T follicular helper cell (primary cell): ENCODE measurements at places on chromosomes 6 and 20.

- DNase-seq = no peak
These were observed 27.0 kb upstream of the PTGIS start for GRCh38 chr20:49594931-49595315.

- peak; percentile 5 for DNase-seq
These were observed 39.6 kb downstream of the SLC23A2 start for GRCh38 chr20:4961746-4962145.

GRCh38 chr6:35081426-35081851 lies 59.7 kb downstream of the TCP11 start:
- no peak for DNase-seq

DNA sequence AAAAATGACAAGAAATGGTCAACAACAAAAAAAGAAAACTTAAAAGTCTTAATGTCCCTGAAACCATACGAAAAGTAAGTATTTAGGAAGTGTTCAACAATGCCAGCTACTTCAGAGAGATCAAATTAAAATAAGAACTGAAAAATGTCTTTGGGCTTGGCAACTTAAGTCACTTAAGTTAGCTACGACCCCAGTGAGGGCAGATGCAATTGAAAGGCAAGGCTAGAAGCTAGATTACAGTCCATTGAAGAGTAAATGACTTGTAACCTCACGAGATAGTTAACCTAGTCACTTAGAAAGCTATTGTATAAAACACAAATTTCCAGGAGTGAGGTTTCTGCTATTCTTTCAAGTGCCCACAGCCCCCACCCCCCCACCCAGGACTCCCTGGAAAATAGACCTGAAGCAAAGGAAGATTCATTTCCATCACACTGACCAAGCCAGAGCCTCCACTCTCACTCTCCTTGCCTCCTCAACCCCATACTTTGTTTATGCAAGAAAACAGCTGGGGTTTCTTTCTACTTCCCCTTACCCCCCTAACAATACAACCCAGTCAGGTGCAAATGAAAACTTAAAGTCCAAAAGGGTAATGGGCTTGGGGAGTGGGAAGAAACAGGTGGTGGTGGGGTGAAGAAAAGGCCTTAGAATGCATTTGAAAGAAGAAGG lies 14.6 kb downstream of the RTN4IP1 start:
- DNase-seq = no peak

DNA sequence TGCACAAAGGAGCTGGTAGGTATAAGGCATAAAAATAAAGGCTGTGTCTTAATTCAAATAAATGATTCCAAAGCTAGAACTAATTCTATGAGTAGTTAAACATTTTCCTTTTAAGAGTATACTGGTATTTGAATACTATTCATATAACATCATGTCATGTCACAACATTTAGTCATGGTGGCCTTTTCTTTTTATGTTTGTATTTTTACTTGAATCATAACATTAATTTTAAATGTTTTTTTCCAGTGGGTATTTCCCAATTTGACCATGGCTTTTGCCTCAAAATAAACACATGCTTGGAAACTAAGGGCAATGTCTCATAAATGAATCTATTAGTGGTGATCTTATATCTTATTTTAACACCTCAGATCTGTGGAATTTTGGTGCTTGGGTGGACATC lies 177.1 kb downstream of the CD109 start:
- DNase-seq = no peak

GRCh38 chr6:168160506-168161370 lies 81.7 kb upstream of the FRMD1 start:
- DNase-seq = no peak

DNA sequence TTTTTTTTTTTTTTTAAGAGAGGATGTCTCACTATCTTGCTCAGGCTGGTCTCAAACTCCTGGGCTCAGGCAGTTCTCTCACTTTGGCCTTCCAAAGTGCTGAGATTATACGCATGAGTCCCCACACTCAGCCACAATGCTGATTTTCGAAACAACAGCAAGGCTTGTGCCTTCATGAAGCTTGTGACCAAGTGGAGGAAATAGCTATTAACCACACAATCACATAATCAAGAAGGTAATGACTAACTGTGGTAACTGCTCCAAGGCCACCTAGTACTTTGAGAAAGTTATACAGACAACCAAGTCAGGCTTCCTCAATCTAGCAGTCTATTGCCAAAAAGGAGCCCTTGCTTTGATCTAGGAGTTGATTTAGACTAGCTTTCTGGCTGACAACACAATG lies 46.3 kb downstream of the SOD2 start:
- no peak for DNase-seq

- no peak for DNase-seq
These were observed 122.2 kb downstream of the KIF16B start for GRCh38 chr20:16451001-16451400.

- DNase-seq = no peak
These were observed 89.2 kb downstream of the TXNDC5 start for GRCh38 chr6:7821426-7821825.

GRCh38 chr20:49587111-49587570 lies 19.2 kb upstream of the PTGIS start:
- no peak for DNase-seq

DNA sequence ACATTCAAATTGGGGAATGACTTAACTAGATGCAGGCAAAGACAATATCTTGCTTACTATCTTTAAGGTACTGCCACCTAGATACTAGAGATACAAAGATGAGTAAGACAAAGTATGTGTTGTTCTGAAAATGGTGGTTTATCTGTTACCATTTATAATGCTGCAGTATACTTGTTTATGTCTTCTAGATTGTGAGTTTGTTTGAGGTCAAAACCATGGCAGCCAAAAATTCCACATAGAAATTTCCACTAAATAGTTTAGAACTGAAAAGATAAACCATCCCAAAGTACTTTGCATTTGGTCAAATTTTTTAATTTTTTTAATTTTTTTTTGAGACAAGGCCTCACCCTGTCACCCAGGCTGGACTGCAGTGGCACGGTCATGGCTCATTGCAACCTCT lies 150.8 kb downstream of the SOX4 start:
- DNase-seq = no peak

- no peak for DNase-seq
These were observed 32.6 kb downstream of the SERPINB1 start for GRCh38 chr6:2809015-2809414.

DNA sequence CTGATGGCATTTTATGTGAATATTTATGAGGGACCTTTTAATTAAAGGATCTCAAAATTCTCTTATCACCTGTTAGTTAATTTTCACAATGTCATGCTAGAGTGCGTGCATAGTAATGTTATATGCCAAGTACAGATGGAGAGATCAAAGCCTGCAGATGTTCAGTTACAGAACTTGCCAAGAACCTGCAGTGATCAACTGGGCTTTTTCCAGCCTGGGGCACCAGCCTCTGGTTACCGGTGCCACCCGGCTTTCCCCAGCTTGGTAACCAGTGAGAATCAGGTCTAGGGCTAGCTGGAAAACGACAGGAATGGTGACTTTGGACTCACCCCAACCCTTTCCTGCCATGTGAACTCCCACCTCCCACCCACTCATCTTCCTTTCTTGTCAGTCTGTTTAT lies 91.8 kb downstream of the CAP2 start:
- no peak for DNase-seq

DNA sequence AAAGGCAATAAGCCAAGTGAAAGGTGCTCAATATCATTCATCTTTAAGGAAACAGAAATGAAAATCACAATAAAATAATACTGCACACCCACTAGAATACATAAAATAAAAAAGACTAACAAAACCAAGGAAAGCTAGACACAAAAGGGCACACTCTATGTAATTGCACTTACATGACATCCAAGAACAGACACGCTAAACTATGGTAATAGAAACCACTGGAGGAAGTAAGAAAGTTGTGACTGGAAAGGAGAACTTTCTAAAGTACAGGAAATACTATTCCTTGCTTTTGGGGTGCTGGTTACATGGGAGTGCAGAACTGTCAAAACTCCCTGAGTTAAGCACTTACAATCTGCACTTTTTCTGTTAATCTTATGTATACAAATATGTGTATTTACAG lies 253.7 kb upstream of the RUNX2 start:
- DNase-seq = no peak

DNA sequence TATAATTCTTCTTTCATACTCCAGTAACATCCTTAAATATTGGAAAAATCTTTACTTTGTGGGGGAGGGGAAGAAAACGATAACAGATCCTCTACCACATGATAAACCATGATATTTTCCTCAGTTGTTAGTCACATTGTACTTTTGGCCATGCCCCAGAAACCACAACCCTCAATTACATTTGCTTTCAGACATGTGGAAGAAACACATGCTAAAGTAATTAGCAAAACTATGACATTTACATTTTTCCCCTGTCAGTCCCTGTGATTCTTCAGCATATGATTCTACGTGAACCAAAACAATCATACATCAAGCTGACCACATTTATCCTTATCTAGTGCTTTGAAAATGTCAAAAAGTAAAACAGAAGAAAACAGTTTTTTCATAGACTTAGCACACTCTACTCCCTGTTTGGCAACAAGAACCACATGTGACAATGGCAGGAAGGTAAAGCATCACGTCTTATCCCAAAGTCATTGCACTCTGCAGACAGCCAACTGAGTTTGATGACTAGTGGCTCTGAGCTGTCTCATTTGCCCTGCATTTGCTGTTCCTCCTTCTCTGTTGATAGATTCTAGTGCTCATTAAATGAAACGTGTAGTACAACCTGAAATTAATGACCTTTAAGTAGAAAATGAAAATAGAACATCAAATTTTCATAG lies 505.8 kb upstream of the MARCKS start:
- DNase-seq = no peak

GRCh38 chr6:46651006-46651405 lies 1.6 kb downstream of the CYP39A1 start:
- DNase-seq = no peak

DNA sequence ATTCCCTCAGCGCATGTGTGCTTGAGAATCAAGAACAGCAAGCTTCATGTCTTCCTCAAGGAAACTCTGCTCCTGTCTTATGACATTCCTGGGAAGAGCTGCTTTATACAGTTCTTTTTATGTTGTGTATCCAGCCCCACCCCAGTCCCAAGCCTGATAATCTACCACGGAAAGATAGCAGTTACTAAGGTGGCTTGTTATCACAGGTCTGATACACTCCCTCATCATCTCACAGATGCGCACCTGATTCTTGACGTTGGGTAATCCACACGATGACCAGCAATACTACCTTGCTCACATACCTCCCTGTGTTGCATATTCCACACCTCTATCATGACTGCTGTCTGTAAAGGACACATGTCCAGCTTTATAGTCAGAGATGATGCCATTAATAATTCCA lies 3.2 kb downstream of the NHLRC1 start:
- DNase-seq = no peak

GRCh38 chr6:162899148-162899547 lies 171.4 kb downstream of the PACRG start:
- no peak for DNase-seq

DNA sequence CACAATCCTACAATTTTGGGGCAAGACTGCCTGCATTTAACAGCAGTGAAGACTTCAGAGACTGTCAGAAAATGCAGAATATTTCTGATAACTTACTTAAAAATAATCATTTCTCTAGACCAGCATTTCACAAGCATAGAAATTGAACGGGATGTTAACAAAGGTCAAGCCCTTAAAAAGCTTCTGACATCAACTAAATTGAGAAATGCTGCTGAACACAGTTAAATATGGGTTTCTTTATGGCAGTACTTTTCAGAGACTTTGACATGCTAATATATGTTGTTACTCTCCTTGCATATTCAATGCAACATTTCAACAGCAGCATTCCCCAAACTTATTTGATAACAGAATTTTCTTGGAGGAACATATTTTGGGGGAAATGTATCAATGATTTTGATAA lies 84.5 kb downstream of the KIF13A start:
- no peak for DNase-seq

DNA sequence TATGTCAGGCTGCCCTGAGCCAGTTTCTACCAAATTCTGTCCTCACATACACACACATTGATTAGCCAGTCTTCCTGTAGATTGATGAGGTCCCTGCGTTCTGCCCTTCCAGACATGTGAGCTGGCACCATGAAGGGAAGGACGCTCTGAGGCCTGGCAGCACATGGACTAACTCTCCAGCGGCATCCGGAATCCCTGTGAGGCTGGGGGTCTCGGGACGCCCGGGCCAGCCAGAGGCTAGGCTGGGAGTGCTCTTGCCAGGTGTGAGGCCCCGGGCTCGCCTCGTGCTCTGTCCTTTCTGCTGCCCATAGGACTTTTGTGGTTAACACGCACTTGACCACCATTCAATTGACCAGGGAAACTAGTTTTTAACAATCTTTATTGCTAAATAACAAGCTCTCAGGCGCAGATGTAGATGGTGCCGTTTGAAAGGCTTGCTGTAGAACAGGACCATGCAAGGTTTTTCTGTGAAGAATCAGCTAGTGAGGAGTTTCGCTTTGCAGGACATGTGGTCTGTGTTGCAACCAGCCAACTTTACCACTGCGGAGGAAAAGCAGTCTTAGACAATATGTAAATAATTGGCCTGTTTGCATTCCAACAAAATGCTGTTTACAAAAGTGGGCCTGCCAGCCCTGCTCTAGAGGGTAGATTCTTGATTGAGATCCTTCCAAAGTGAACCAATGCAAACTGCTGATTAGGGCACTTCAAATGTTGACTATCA lies 29.3 kb downstream of the FOXF2 start:
- no peak for DNase-seq

DNA sequence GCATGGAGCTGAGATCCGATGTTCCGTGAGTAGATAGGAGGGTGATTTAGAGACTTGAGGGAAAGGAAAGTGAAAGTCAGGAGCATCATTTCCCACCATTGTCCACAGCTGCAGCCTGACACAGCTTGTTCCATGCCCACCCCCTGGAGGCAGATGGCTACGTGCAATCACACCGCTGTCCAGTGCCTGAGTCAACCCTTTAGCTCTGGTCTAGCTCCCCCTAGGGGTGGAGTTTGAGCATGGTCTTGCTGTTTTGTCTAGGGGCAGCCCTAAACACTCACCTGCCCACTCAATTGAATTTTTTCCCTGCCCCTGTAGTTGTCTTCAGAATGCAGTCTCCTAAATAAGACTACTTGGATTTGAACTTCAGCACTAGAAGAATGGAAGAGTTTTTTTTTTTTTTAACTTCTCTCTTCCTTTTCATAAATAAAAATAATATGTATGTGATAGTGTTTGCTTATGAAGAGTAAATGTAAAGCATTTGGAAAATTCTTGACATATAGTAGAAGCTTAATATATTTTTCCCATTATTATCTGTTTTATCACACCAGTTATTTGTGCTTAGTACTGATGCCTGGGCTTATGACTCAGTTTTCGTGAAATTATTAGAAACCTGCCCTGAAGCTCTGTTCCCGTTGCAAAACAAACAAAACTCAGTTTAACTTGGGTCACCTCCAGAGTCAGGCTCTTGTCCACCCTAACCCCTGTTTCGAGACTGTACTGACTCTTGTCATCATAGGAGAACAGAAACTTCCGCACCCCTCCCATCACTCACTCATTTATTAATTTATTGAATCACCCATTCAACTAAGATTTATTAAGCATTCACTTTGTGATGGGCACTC lies 814.8 kb downstream of the MAFB start:
- no peak for DNase-seq

DNA sequence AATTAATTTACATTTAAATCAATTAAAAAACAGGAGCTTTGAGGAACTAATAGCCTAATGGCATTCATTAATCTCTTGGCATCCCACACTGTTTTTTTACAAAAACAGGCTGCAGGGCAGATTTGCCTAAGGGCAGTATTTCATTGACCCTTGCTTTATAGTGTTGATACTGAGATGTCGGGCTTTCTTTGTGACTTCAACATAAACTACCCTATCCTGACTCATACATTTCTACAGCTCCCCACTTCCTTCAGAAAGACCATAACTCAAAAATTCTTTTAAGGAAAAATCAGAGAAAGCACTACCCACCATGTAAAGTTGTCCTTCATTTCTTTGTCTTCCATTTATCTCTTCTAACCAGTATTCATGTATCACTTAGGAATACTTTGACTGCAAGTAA lies 92.2 kb upstream of the NT5E start:
- DNase-seq = no peak
